AG04450 (cell line): ENCODE measurements at places on chromosomes 5 and 9. TPM values are rescaled to one million over a fixed set of nuclear protein-coding genes. Genes with fewer than 3 reads are reported as not detected.

The SLC45A2 gene
- not detected in 2 replicates for polyA plus RNA-seq

The MAML1 gene
- 4.9 and 8.8 TPM in 2 replicates for polyA plus RNA-seq

GRCh38 chr5:2000591-2000990 lies 117.9 kb upstream of the IRX4 start:
- no peak for DNase-seq

GRCh38 chr5:140005145-140005591 lies 37.9 kb downstream of the NRG2 start:
- no peak for DNase-seq

The PDE6A gene
- not detected in 2 replicates for polyA plus RNA-seq

DNA sequence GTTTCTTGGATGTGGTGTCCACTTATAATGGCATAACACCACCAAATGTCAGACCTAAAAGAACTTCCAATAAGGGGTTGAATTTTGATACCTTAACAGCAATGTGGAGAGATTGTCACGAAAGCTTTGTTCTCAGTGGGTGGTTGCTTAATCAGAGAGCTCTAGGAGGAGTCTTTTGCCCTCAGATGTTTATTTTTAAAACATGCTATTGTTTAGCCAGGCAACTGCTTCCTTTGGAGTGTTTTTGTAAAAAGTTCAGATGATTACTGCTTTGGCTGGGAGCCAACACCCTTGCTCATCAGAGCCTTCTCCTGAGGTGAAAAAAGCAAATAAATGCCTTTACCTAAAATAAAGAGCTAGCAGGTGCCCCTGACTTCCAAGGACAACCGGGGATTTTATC lies 65.0 kb downstream of the SLC1A1 start:
- no peak for DNase-seq

GRCh38 chr5:67960939-67961338 lies 254.6 kb upstream of the PIK3R1 start:
- DNase-seq = no peak

The CYFIP2 gene
- 3.2 and 5.8 TPM in 2 replicates for polyA plus RNA-seq

- no peak for DNase-seq
Measured at GRCh38 chr9:127360250-127360649, 36.7 kb upstream of the SLC2A8 start.

The PCDHGA2 gene
- polyA plus RNA-seq = 6.1 and 6.3 TPM in 2 replicates

DNA sequence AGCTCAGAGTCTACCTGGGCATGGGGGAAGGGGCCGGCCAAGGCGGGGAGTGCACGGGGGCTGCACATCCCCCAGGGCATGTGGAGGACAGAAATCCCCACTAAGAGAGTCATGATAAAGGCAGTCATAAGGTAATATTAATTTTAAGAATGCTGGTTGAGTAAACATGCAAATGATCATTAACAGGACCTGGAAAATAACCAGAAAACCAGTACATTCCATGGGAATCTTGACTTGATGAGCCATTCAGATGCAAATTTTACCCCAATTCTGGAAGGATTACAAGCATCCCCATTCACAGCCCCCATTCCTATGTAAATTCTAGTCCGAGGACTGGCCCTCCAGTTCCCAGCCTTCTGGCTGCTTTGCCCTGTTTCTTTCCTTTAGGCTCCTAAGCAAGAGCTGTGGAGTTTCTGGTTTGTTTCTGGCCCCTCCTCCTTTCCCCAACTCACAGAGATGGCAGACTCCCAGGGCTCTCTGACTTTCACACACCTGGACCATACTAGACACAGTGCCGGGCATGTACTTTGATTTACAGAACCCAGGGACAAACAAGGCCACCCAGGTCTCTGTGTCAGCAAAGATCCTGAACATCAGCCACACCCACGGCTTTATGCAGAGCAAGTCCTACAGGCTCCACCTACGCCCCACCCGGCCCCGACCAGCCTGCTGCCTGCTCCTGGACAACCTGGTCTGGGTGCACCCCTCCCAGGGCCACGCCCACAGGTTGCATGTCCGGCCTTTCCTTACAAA lies 62.7 kb downstream of the SEMA4D start:
- no peak for DNase-seq

GRCh38 chr5:58548068-58548467 lies 34.8 kb upstream of the RAB3C start:
- no peak for DNase-seq

GRCh38 chr9:109779711-109780452 lies at the start of gene PALM2AKAP2:
Gene PALM2AKAP2 (plus strand): TSS chr9:109780198. CDS start chr9:109780489, 291 bp downstream.
- DNase-seq = no peak

DNA sequence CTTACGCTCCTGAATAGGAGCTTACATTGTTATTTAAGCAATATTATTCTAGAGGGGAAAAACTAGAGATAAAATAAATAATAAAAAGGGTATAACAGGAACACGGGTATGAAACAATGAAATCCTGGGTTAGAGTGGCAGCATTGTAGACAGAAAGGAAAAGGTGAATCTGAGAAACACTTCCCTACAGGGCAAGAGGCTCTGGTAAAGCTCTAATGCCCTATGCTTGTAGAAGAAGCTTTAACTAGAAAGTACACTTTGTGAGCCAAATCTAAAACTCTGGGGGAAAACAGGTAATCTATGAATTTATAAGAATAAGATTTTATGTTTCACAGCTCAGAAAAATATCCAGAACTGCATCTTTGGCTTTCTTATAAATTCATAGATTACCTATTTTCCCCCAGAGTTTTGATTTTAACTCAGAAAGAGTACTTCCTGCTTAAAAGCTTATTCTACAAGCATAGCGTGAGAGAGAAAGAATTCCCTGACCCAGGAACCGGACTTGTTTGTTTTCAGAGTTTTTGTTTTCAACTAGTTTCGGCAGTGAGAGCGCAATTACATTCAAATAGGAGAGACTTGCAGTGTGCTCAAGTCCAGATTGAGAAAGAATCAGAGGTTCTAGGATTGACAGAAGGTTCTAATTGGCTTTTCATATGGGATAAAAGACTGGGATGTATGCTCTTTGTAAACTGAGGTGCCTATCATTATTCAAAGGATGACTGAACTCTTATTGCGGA lies 651.0 kb upstream of the RORB start:
- no peak for DNase-seq

DNA sequence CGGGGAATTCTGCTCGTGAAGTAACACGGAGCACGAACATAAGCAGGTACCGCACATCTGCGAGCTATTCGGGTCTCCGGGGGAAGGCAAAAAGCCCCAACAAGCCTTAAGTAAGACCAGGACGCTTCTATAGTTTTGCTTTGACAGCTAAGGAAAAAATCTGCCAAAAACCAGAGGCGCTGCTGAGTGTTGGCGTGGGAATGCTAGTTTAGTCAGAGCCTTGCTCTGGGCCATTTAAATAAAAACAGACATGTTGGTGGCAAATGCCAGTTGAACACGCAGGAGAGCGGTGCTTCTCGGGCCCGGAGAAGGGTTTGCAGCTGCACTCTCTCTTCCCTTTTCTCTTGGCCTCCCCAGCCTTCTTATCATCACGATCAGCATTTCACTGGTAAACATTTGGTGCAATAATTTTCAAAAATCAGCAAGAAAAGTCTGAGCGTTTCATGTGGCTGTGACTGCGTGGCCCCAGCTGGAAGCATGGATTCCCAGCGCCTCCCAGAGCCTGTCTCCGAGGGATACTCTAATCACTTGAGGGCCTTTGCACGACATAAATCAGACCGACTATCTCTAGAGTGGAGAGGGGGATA lies 6.4 kb upstream of the NOTCH1 start:
- DNase-seq = peak; percentile 32

The UGCG gene
- 103 and 149 TPM in 2 replicates for polyA plus RNA-seq

DNA sequence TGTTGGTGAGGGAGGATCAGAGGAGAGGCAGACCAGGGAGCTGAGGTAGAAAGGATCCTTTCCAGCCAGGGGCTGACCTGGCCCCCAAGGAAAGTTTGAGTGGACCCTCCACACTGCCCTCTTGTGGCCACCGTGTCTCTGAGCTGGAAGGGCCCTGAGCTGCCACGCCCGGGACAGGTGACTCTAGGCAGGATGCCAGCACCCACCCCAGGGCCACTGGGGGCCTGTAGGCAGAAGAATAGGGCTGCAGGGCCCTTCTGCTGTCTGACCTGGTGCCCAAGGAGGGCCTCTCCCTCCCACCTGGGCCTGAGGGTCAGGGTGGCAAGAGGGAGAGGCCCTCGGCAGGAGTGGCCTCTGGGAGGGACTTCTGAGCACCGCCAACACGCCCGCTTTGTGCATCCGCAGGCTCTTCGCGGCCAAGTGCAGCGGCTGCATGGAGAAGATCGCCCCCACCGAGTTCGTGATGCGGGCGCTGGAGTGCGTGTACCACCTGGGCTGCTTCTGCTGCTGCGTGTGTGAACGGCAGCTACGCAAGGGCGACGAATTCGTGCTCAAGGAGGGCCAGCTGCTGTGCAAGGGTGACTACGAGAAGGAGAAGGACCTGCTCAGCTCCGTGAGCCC lies 76.8 kb downstream of the LMX1B start:
- DNase-seq = no peak

DNA sequence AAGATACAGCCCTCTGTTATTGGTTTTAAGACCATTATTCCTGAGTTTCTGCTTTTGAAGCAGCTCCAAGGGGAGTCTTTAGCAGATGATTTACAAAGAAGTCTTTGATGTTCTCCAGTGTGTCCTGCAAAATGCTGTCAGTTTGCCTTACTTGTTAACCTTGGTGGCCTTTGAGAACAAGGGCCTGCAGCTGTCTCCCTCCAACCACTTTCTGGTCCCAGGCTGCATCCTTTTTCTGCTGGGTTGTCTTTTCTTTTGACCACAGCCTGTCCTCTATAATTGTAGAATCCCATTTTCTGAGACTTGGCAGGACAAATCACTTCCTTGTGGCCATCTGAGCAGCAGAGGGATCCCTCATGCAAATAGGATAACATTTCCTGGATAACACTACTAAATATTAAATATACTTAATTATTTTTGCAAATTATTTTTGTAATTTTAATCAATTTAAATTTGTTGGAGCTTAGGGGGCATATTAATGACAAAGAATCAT lies 281.4 kb downstream of the DMRT2 start:
- DNase-seq = no peak

The FAT2 gene
- polyA plus RNA-seq = 0.01 TPM in 1 of 2 replicates, not detected in the other

DNA sequence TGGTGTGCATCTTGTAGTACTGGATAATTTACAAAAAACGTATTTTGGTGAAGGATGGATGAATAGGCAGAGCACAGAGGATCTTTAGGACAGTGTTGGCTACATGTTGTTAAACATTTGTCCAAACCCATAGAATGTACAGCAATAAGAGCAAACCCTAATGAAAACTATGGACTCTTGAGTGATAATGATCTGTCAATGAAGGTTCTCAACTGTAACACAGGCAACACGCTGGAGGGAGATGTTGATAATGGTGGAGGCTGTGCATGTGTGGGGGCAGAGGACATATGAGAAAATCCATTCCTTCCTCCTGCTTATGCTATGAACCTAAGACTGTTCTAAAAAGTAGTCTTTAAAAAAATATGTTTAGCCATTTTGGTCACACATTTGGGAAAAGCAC lies 194.0 kb downstream of the FER start:
- DNase-seq = no peak

- DNase-seq = no peak
Measured at GRCh38 chr5:9927106-9927505, 297.0 kb upstream of the TAS2R1 start.

- no peak for DNase-seq
Measured at GRCh38 chr5:170611449-170612090, 107.8 kb downstream of the KCNIP1 start.

- no peak for DNase-seq
Measured at GRCh38 chr9:124208571-124208970, 49.2 kb upstream of the NEK6 start.

The ADAMTS16 gene
- polyA plus RNA-seq = 0.04 TPM in 1 of 2 replicates, not detected in the other

The C6 gene
- polyA plus RNA-seq = 0.17 and 0.22 TPM in 2 replicates

The C9orf153 gene
- 0.30 TPM in 1 of 2 replicates, not detected in the other for polyA plus RNA-seq

GRCh38 chr5:180858586-180858985 lies 2.5 kb downstream of the ZFP62 start:
- no peak for DNase-seq

The ARHGEF37 gene
- polyA plus RNA-seq = 0.61 and 0.74 TPM in 2 replicates

DNA sequence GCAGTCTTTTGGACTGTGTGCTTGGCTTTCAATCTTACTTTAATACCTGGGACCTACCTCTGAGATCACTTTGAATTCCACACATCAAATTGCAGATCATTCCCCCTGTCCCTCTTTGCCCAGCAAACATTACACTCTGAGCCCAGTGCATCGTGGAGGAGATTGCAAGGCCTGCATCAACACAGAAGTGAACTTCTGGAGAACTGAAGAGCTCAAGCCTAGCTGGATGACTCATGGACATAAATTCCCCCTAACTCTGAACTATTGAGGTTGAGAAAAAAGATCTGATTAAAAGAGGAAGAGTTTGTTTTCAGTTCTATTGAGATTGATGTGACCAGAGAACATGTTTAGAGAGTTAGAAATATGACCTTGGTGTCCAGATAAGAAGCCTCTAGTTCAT lies 316.0 kb upstream of the DMAC1 start:
- DNase-seq = no peak

DNA sequence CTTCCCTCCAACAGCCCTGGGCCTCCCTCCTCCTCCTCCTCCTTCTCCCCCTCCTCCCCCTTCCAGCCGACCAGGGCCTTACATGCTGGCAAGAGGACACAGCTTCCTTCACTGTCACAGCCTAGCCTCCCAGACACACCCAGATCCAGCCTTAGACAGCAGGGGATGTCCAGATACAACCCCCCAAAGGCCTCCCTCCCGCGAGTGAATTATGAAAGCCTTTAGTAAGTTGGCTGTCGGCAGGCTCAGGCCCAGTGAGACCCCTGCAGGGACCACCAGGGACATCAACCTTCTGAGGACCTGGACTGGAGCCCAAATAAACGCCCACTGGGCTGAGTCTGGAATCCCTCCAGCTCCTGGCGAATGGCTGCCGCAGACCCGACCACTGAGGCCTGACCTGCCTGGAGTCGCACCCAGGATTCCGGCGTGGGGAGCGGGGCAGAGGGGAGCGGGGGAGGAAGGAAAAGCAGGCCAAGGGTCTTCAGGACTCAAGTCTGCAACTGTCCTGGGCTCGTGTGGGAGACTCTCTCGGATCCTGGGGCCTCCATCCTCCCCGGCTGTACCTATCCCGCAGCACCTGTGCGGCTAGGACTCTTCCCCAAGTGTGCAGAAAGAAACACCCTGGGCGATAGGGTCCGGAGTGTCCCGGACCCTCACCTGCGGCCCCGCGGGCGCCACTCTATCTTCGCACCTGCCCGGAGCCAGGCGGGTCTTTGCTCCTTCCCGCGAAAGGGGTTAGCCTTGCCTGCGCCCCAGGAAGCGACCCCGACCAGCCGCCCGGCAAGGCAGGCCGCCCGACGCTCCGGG lies 705 bp downstream of the SEPTIN8 start:
- no peak for DNase-seq
